ENCODE measurements at places on chromosomes 12 and 14. TPM values are rescaled to one million over a fixed set of nuclear protein-coding genes. Genes with fewer than 3 reads are reported as not detected.

Gene TMEM179
- not detected for total RNA-seq

Gene EGLN3
- total RNA-seq: 7.5 TPM

Gene ITGA7
- 1.2 TPM for total RNA-seq

Gene SLC17A8
- total RNA-seq: not detected

Gene SRRM4
- total RNA-seq: not detected

Gene RDH16
- 6.3 TPM for total RNA-seq

Gene MAP1LC3B2
- 3.0 TPM for total RNA-seq

Gene MBIP
- 13.1 TPM for total RNA-seq

Gene PIK3C2G
- total RNA-seq: 0.28 TPM
